ENCODE measurements at places on chromosomes 2 and 18.

DNA sequence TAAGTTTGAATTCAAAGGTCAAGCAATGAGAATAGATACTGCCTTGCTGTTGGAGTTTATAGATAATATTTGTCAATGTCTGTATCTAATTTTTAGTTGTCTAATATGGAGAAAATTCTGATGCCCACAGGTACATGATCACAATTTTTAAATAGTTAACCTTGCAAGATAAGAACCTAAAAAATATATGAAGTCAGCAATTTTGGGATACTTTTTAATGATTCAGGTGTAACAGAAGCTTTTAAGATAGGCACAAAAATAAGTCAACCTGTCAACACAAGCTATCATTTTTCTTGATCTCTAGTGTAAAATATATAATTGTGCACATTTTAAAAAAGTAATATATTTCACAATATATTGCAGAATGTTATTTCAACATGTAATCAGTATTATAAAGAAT lies 92.5 kb upstream of the IL1R2 start:
- no peak for DNase-seq

GRCh38 chr2:216873573-216873972 lies 13.7 kb upstream of the TNP1 start:
- no peak for DNase-seq

GRCh38 chr2:99380376-99381010 lies 43.3 kb downstream of the EIF5B start:
- DNase-seq, result no peak

DNA sequence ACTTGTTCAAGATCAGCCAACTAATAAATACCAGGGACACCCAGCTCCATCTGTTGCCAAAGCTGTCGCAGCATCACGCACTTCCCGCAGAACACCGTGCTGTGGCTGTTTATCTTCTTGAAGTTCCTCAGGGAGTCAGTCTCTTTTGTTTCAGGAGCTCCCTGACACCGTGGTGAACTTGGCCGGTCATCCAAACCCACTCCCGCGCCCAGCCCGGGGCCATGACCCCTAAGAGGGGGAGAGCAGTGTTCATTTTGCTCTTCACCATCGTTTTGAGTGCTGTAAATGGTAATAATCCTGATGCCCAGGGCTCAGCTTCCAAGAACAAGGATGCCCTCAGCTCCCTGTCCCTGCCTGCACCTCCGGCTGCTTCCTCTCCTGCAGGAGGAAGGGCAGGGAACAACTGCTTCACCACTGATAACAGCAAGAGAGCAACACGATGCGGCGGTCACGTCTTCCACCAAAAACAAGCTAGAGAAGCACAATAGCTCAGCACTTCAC lies 131.4 kb downstream of the SEPTIN10 start:
- DNase-seq, result no peak

- no peak for DNase-seq
Measured at GRCh38 chr2:156908825-156909224, 348.7 kb upstream of the GALNT5 start.

DNA sequence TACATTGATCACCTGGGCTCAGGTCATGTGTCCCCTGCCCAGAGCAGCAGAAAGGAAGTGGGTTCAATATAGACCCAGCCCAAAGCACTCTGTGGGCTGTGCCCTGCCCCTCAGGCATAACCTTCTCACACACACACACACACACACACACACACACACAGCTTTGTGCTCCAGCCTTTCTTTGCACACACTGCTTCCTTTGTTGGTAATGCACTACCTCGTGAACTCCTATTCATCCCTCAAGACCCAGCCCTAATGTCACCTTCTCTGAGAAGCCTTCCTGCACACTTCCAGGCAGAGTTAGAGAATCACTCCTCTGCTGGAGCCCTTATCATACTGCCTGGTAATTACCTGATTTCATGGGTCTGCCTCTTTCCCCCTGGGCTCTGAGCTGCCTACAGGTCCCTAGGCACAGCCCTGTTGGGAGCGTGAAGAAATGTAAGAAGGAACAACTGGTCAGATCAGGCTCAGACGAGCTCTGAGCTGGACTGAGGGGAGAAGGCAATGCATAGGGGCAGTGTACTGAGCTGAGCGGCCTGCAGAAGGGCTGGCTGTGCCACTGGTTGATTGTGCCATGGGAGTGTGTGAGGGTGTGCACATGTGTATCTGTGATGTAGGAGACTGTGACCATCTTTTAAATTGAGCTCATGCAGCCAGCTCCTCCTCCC lies 210.3 kb downstream of the GLI2 start:
- no peak for DNase-seq

DNA sequence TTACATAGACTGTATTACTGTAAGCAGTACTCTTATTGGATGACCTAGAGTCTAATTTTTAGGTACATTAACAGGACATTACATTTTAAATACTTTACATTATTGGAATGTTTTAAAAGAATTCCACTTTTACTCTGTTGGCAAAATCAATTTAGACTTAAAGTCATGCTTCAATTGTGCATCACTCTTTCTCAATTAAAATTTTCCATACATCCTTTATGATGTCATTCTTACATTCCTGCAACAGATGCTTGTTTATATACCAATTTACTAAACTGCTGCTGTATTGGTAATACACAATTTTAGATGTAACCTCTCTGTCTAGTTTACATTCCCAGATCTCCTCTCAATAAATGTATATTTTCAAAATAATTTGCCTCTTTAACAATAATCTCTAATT lies 440.1 kb downstream of the ZEB2 start:
- no peak for DNase-seq

- DNase-seq, result no peak
Measured at GRCh38 chr2:71082402-71083252, 14.2 kb downstream of the NAGK start.

DNA sequence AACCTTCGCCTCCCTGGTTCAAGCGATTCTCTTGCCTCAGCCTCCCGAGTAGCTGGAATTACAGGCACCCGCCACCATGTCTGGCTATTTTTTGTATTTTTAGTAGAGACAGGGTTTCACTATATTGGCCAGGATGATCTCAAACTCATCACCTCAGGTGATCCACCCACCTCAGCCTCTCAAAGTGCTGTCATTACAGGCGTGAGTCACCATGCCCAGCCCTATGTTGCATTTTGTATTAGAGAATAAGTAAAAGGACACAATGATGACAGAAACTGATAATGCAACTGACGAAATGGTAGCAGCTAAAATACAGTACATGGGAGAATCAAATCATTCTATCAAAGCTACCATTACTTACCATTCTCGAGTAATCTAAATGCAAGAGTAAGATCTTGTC lies 276.7 kb downstream of the DSEL start:
- no peak for DNase-seq

DNA sequence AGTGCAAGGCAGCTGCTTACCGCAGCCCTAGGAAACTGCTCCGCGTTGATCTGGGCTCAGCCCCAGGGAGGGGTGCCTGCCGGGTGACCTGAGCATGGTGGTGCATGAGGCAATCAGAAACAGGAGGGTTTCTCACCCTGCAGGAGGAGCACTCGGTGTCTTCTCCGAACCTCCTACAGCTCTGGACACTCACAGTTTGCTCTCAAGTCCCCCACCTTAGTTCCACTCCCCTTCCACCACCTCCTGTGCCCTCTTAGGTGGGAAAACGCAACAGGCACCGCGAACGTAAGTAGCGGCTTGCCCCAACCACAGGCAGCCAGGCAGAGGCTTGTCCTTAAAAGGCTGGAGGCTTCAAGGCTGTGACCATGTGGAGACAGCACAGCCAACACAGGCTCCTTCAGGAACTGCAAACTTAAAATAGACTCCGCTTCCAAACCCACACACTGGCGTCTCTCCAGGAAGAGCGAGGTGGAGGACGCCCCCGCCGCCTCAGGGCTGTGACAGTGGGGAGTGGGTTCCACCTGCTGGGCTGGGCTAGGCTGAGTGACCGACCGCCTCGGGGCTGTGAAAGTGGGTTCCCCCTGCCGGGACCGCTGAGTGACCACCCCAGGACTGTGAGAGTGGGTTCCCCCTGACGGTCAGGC lies 71.6 kb downstream of the NDUFA10 start:
- no peak for DNase-seq

GRCh38 chr2:86301009-86301408 lies 36.4 kb downstream of the REEP1 start:
- no peak for DNase-seq

DNA sequence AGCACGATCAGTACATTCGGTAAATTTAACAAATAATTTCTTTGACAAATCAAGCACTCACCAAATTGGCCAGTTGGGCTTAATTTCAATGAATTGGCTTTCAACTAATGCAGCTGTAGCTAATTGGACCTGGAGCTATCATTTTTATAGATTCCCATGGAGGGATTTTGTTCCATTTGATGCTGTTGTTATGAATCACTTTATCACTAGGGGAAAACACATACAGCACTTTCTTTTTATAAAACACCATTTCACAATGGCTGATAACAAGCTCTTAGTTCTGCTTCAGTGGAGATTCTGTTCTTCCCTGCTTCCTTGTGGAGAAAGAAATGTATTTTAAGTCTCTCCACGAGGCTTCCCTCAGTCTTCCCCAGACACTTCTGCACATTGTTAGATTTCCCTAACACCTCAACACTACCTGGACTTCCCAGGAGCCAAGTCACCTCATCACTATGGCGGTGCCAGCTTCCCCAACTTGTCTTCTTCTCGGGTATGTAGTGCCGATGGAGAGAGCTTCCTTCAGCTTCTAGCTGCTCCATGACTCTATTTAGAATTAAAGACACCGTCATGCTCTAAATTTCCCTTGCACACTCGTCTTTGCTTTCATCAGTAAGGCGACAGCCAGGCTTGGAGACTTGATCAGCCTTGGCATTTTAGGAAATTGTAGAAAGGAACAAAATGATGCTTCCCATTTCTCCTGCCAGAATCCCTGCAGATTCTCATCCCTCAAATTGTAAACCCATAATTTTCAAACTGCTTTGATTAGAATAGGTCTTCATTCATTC lies 72.0 kb downstream of the INPP5D start:
- no peak for DNase-seq

- DNase-seq, result no peak
Measured at GRCh38 chr2:138081225-138082073, 117.2 kb downstream of the HNMT start.

DNA sequence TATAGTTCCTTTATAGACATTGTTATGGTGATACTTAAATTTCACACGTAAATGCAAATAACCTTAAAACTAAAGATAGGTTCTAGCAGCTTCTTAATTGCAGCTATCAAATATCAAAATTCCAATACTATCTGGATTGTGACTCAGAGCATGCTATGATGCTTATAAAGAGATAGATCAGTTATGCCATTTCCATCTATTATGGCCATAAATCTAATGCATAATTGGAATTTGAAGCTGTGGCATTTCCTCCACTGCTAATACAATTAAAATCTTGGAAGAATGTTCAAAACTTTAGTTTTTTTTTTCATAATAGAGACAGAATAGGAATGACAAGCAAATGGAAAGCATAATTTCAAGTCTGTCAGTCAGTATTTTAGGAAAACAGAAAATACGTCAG lies 220.8 kb upstream of the GALNT5 start:
- DNase-seq, result no peak

GRCh38 chr2:237898057-237898414 lies 38.6 kb downstream of the RAMP1 start:
- DNase-seq, result no peak

GRCh38 chr18:7117390-7118355 lies at the start of gene LAMA1:
TSS of gene LAMA1 (minus strand) at chr18:7117797. CDS start at chr18:7117720, 77 bp downstream.
- DNase-seq, result no peak

Data from erythroblast (primary cell).